ENCODE measurements at places on chromosomes 2 and 18.
A peak's percentile ranks its signal among the peaks of the same experiment; 100 is the strongest.

- DNase-seq: no peak
Observed at GRCh38 chr2:180910831-180911665, 69.4 kb upstream of the UBE2E3 start.

DNA sequence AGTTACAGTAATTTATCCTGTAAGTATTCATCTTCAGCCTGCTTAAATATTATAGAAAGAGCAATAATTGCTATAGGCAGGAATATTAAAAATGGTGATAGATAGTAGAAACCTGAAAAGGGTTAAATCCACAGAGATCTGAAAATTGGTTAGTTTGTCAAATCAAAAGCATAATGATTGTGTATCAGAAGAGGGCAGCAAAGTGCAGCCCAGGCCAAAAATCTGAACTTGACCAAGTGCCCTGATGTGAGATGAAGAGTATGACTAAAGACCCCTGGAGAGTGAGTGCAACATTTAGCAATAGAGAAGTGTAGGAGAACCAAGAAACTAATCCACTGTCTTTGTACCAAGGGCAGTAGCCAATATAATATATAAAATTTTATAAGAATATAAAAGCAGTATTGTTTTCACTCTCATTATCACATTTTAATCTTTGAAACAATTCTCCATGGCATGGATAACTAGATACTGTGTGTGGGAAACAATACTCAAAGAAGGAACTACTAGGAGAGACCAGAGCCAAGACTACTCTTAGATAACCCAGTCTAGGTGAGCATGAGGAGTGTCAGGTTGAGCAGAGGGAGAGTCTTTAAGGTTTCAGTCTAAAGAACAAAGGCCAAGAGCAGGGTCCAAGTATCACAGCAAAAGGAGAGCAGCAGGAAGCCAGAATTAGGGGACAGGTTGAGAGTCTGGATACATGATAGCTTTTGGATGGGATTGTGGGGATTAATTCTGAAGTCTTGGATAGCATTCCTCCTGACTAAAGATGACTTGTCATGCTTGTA is 148.7 kb downstream of the CALCRL start:
- DNase-seq: no peak

DNA sequence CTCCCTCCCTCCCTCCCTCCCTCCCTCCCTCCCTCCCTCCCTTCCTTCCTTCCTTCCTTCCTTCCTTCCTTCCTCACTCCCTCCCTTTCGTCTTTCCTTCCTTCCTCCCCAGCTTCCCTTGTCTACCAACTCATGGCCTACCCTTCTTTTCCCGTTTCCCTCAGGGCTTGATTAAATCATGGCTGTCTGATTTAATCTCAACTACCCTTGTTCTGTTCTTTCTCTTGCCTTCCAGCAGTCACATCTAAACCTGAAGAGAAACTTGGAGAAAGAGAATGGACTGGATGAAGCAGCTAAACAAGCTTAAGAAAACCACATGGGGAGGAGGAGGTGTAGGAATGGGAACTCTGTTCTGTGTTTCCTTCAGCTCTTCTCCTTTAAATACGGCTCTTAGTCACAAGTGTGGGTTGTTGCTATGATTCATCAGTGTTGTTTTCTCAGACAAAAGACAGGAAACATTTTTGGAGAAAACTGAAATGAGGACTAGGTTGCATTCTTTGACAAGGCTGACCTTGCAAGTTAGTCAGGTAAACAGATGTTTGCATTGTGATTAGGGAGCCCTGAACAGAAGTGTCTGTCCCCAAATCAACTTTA is 177.9 kb downstream of the LRRTM1 start:
- no peak for DNase-seq

- DNase-seq: no peak
Observed at GRCh38 chr2:32680942-32681341, 53.1 kb downstream of the TTC27 start.

DNA sequence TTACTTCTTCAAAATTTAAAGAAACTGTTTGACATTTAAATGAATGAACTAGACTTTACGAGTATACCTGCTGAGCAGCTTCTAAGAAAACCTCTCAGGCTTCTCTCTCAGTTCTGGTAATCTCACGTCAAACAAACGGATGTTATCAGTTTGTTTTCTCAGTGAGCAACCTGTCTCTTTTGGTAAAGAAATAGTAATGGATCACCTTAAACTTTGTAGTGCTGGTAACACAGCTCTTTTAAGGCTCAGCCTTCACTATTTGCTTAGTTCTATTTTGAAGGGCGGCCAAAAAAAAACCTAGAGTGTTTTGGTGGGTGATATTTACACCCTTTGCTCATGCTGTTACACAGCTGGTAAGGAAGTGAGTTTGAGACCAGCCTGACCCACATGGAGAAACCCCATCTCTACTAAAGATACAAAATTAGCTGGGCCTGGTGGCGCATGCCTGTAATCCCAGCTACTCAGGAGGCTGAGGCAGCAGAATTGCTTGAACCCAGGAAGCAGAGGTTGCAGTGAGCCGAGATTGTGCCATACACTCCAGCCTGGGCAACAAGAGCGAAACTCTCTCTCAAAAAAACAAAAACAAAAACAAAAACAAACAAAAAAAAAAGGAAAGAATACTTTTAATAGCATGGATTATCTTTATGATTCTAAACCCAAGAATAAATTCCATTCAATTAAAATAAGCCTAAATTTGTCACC is 15.9 kb downstream of the FN1 start:
- DNase-seq: no peak

- DNase-seq: no peak
Observed at GRCh38 chr18:49876536-49876935, 63.2 kb upstream of the ACAA2 start.

DNA sequence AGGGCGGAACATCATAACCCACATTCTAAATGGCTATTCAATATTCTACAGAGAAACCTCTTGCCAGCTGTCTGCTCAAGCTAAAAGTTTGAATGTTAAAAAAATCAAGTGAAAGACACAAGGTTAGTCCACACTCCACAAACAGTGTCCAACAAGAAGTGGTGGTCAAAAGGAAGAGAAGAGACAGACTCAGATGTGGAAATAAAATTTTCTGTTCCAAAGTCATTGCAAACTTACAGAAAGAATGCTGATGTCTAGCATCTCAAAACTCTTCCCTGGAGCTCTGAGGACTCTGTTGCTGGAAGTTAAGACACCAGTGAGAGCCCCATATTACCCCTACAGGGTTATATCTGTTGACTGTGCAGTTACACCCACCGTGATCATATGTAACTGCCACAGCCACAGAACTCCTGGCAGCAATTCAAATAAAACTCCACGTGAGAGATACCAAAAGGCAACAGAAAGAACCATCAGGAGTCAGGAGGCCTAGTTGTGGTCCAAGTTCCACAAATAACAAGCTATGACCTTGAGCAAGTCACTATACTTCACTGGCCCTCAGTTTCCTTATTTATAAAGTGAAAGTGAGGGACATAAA is 60.9 kb downstream of the AAK1 start:
- DNase-seq: no peak

DNA sequence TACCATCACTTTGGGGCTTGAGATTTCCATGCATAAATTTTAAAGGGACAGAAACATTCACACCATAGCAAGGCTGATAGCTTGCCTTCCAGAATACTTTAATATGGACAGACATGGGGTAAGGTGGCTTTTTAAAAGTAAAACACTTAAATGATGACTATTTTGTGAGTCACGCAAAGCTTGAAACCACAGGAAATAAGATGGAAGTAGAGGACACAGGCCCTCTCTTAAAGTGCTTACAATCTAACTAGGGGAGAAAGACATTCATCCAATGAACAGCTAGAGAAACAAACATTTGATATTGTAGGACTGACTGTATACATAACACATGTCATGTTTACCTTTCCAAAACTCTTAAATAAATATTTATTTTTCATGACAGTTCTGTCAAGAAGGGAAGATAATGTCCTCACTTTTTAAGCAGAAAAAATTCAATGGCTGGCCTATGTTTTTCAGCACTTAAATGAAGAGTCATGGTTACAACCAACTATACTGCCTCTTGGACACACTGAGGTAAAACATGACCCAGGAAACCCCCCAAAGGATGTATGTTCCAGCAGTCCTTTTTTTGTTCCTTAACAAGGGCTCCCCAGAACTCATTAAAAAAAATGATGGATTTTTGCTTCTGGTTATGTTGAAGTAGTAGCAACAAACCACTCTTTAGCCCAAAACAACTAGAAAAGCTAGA is 120.0 kb upstream of the RBMS1 start:
- DNase-seq: no peak

- DNase-seq: no peak
Observed at GRCh38 chr2:61288070-61288841, 126.3 kb downstream of the C2orf74 start.

DNA sequence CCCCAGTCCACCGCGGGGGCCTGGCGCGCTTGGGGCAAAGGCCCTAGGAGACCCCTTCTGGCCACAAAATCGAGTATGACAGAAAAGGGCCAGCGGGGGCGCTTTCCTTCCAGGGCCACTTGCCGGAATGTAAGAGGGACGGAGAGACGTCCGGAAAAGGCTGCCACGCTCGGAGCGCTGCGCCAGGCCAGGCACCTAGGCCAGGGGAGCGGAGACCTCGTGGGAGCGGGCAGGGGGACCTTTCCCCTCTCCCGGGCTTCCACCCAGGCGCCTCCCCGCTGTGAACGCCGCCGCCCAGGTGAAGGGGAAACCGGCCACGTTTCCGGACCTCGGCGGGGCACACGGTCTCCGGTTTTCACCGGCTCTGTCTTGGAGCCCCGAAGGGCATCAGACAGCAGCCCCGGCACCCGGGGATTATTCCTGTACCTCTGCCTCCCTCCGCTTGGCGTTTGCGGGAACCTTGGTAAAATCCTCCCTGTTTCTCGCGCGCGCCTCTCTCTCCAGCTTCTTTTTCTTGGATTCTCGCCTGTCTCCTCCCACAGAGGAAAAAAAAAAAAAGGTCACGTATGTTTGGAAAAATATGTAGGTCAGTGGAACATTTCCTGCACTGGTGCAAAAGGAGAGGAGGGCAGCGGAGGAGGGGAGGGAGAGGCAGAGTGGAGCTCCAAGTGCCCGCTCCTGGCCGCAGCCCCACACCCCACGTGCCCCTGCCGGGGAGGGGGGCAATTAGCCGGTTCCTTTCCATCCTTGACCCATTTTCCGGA is 1.2 kb upstream of the NPAS2 start:
- peak; percentile 38 for DNase-seq

GRCh38 chr2:42618972-42619371 is 50.5 kb downstream of the MTA3 start:
- DNase-seq: no peak

DNA sequence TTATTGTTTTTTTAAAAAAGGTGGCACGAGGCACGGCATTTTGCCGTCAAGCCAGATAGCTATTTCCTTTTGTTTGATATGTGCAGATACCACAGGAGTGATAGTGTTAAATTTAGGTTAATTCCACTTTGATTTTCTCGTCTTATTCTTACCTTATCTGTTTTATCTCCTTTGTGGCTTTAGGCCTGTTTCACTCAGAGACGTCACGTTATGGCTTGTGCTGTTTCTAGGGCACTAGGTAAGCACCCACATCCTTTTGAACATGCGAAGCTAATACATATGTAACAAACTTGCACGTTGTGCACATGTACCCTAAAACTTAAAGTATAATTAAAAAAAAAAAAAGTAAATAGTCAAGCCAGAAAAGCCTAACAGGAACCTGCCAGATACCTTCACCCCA is 57.8 kb downstream of the C18orf63 start:
- peak; percentile 48 for DNase-seq

DNA sequence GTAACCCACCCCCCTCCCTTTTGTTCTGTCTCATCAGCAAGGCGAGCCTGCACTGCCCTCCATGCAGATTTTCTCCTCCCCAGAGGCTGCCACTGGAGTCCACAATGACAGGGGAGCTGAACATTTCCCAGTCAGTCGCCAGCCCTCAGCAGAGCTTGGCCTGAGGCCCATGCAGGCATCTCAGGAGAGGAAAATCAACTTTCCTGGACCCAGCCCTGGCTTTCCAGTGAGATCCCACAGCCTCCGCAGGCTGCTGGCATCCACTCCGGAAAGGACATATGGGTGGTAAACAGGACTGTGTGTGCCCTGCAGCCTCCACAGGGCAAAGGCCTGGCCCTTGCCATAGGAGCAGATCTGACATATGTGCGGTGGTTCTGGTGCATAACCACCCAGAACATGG is 253.8 kb downstream of the TNS1 start:
- DNase-seq: no peak

DNA sequence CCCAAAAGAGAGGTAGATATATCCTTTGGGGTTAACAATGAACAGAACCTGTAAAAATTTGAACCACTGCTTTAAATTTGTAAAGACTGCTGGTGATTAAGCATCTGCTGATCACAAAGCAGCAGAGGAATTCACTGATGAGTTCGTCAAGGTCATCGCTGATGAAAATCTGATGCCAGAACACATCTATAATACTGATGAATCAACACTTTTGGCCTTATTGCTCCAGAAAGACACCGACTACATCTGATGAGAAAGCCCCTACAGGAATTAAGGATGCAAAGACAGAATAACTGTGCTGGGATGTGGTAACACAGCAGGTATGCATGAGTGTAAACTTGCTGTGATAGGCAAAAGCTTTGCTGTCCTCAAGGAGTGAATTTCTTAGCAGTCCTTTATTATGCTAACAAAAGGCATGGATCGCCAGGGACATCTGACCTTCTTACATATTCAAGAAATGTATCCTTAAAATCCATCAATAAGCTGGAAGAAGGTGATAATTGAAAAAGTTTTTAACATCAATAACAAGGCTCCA is 30.5 kb upstream of the SGPP2 start:
- DNase-seq: no peak

GRCh38 chr18:6004683-6005082 is 109.4 kb upstream of the TMEM200C start:
- peak; percentile 67 for DNase-seq

GRCh38 chr2:114108824-114109416 is 219.0 kb downstream of the ACTR3 start:
- DNase-seq: no peak

DNA sequence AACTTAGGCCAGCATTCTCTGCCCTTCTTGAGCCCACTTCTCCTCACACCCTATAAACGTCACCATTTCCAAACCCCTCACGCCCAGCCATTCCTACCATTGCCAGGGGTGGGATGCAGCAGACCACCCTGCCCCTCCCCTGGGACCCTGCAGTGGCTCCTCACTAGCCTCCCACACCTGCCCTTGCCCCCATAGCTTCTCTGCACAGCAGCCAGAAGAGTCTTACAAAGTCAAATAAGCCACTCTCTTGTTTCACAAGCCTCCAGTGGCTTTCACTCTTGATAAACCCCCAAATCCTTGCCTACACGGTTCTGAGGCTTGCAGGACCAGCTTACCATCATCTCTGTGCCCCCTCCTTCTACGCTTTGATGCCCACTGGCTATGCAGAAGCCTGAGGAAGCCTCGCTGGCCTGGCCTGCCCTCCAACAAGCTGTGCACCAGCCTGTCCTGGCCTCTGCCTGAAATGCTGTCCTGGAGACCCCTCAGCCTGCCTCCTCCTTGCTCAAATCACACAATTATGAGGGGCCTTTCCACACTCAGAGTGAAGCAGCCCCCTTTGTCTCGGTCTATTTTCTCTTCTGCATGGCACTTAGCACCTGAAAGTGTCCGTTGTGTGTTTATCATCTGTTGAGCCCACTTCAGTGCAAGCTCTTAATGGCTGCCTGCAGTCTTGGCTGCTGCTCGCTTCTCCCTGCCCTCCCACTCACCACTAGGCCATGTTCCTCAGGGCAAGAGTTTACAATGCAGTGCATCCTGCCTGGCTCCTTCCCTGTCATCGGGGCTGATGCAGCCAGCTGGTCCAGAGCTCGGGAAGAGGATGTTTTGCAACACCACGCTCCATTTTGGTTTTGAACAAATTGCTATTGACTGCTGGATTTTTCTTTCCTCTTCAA is 82.6 kb upstream of the RGPD5 start:
- no peak for DNase-seq

GRCh38 chr18:36724591-36725001 is 104.2 kb downstream of the TPGS2 start:
- no peak for DNase-seq

GRCh38 chr18:34097312-34097711 is 127.4 kb downstream of the NOL4 start:
- no peak for DNase-seq

- no peak for DNase-seq
Observed at GRCh38 chr2:40028792-40029488, 249.9 kb upstream of the THUMPD2 start.
